ENCODE measurements at places on chromosomes 2 and 18.

DNA sequence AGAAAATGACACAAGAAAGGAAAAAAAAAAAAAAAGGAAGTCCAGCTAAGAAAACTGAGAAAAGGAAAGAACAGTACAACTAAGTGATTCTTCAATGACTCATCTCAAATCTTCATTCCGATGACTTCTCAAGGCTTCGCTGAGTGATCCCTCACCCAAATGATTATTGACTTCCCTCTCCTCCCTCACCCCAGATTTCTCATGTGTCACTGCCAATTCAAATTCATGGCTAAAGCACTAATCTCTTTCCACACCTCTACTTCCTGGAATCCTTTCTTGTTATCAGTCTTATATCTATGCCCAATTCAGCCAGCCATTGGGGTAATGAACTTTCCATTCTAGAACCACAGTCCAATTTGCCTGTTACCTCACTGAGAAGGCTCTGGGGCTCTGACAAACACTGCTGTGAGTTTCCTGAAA lies 7.2 kb upstream of the ABCB11 start:
- no peak for DNase-seq

- DNase-seq: no peak
These were observed 70.2 kb downstream of the PRKRA start for GRCh38 chr2:178380763-178381162.

- no peak for DNase-seq
These were observed 583.4 kb downstream of the NRXN1 start for GRCh38 chr2:50448556-50448955.

- DNase-seq: no peak
These were observed 5.5 kb upstream of the NEMP2 start for GRCh38 chr2:190540048-190540447.

DNA sequence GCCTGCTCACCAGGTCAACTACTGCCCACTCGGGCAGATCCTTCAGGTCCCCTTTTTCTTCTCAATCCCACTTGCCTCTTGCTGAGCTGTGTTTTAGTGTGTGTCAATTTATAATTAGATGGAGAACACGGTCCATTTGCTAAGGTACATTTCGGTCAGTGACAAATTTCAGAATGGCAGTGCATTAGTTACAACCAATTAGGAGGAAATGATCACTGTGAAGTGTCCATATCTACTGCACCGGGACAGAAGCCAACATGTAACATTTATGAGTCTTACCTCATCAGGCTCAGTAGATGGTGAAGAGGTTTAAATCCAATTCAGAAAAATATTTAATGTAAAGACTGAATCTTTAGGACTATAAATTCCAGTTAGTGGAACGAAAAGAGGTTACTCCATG lies 47.7 kb downstream of the CMPK2 start:
- no peak for DNase-seq

DNA sequence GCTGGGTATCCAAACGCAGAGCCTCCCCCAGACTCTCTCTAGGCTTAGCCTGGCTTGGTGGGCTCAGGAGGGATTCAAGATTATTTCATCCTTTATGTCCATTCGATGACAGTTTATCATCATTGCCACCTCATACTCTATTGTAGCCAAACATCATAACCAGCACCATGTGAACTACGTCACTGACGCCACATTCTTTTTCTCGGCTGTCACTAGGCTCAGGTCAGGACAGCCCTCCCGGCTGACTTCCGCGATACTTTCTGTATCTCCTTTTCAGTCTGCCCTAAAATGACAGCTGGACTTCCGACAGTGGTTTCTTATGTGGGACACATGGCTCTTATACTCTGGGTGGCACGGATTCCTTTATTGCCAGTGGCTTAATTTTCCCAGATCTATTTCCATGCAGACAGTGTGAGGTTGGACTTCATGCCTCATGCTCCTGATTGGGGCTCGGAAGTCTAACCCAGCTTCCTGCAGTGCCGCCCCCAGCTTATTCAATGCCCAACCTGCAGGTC lies 39.8 kb upstream of the SMIM21 start:
- no peak for DNase-seq

- DNase-seq: no peak
These were observed 1657.0 kb downstream of the LRP1B start for GRCh38 chr2:140473851-140474250.

DNA sequence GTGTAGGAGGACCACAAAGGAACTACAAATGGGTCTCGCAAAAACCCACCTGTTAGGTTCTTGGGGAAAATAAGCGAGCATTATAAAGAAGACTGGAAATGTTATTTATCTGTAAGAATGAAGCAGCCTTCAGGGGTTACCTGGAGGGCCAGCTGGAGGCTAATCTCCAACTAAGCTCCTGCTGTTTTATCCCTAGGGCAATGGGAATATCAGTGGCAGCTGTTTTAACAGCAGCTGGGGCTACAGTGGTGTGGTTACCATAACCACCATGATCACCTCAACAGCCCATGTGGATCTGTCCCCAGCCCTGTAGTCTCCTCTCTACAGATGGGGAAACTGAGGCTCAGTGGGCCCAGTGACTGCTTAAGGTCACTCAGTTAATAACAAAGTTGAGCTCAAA lies 108.1 kb downstream of the FTCDNL1 start:
- DNase-seq: no peak

GRCh38 chr2:172231508-172231907 lies 128.8 kb upstream of the DLX2 start:
- DNase-seq: no peak

DNA sequence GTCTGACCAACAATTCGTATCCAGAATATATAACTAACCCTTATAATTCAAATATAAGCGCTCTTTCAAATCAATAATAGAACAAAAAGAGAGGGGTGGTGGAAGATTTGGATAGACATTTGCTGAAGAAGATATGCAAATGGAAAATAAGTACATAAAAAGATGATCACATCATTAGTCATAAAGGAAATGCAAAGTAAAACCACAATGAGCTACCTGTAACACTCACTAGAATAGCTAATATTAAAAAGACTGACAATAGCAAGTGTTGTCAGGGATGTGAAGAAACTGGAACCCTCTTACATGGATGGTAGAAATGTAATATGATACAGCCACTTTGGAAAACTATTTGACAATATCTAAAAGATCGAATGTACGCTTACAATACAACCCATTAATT lies 84.9 kb upstream of the MRPS9 start:
- DNase-seq: no peak

DNA sequence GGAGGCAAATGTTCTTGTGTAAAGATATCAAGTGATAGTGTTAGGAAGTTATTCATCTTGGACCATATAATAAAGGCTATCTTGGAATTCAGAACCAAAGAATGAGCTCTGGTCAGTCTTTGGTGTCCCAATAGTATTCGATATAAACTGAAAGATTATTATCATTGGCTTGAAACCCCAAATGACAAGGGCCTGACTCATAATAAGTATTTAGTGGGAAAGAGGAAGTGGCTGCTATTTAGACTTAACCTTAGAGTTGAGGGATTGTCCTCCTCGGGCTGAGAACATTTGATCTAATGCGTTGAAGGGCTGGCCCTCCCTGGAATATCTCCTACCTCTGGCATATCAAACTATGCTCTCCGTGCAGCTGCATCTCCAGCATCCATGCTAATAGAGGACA lies 67.5 kb downstream of the CDH20 start:
- no peak for DNase-seq

DNA sequence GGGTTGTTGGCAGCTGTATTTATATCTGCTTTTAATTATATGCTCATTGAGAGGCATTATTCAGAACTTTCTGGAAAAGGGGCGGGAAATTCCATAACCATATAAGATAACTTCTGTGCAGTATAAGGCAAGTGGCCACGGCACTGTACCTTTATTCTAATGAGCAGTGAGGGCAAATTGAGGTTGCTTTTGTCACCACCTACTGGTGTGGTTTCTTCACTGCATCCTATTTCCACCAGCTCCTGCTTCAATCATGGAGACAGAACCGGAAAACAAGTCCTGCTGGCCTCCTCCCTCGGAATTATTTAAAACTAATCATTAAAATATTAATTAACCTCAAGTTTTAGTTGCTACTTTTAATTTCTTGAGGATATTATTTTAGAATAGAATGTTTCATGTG lies 759.4 kb downstream of the CBLN2 start:
- DNase-seq: no peak

DNA sequence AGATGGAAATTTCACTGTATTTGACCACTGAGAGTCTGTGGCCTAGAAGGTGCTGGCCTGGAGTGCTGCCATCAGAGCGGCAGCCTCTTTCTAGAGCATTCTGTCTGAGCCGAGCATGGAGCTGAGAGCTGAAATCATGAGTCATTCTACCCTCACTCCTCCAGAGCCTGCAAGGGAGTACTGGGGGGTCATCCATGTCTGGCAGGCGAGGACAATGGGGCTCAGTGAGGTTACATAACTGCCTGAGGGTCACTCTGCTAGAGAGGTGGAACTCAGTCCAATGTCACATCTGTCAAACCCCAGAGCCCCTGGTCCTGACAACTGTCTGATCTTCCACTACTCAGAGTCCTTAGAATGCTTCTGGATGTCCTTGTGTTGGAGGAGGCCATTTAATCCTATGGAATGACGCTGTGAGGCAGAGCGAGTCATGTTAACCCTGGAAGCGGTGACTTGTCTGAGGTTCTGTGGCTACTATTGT lies 65.3 kb downstream of the HAUS1 start:
- no peak for DNase-seq

DNA sequence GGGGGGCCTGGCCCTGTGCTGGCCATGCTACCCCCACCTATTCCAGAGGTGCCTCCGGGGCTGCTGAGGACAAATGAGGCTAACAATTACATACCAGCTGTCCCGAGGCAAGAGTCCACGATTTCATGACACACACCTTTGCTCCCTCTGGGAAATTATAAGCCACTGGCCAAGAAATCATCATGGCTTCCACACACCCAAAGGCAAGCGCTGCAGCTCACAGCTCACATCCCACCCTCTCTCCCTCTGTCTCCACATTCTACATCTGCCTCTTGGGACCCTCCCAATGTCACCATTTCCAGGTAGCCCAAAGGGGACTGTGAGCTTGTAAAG lies 134.4 kb downstream of the HDAC4 start:
- DNase-seq: no peak

GRCh38 chr2:3911882-3912455 lies 208.6 kb downstream of the DCDC2C start:
- DNase-seq: no peak

- DNase-seq: no peak
These were observed 48.6 kb upstream of the RPL31 start for GRCh38 chr2:100953406-100954043.

DNA sequence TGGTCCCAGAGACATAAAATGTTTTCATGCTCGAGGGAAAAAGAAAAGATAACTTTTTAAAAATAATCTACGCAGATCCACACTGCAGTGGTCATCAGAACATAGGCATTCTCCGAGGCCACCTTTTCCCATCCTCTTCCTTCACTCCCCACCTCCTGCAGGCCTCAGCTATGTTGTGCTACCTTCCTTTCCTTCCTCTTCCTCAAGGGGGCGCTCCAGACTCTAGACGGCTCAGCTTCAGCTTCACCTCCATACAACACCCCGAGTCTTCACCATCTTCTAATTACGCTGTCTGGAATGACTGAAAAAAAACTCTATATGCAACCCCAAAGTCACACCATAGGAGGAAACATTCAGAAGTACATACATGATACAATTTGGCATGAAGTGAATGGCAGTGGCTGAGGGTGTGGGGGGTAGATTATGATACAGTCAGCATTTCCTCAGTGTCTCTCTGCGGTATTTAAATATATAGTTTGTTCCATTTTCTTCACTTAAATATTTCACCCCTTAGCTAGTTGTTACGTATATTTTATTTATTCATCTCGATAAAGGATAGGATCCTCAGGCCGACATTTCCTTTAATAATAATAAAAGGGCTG lies 583.6 kb downstream of the IRS1 start:
- no peak for DNase-seq

DNA sequence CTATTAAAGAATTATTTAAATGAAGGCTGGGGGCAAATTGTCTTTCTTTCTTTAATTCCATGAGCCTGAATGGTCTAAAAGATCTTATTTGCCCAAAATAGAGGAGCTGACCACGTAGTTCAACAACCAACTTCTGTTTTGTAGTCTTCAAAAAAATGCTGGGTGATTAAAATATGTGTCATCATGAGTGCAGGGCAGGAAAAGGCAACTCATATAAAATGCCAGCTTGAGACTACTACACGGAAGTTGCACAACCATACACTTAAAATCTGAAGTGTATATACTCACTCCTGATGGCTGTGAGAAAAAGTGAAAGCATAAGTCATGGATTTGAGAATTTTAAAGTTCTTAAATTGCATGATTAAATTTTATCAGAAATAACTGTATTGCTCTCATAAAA lies 210.9 kb downstream of the DYM start:
- no peak for DNase-seq

- DNase-seq: no peak
These were observed 50.2 kb upstream of the CTAGE1 start for GRCh38 chr18:22467760-22468553.

GRCh38 chr18:26928670-26929313 lies 63.3 kb upstream of the AQP4 start:
- no peak for DNase-seq

DNA sequence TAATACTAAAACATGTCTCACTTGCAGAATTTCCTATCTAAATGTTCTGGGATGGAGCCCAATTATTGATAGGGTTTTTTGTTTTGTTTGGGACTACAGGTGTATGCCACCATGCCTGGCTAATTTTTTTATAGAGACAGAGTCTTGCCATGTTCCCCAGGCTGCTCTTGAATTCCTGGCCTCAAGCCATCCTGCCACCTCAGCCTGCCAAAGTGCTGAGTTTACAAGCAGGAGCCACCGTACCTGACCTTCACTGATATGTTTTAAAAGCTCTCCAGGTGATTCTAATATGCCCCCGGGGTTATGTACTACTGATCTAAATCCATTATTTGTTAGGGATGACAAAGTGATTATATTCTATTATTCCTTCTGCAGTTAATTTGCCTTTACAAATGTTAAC lies 2.2 kb downstream of the ELAC1 start:
- no peak for DNase-seq

GRCh38 chr2:181420259-181421130 lies 36.7 kb upstream of the ITGA4 start:
- DNase-seq: no peak

DNA sequence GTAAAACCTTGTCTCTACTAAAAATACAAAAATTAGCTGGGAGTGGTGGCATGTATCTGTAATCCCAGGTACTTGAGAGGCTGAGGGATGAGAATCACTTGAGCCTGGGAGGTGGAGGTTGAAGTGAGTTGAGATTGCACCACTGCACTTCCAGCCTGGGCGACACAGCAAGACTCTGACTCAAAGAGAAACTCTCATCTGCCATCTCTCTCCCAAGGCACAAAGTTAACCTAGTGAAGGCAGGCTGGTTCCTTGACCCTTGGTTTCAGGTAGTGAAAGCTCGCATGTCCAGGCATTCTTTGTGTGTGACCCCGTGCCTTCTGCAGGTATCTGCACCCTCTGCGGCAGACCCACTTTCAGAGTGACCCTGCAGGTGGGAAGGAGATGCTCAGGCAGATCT lies 100.0 kb downstream of the WDSUB1 start:
- no peak for DNase-seq

DNA sequence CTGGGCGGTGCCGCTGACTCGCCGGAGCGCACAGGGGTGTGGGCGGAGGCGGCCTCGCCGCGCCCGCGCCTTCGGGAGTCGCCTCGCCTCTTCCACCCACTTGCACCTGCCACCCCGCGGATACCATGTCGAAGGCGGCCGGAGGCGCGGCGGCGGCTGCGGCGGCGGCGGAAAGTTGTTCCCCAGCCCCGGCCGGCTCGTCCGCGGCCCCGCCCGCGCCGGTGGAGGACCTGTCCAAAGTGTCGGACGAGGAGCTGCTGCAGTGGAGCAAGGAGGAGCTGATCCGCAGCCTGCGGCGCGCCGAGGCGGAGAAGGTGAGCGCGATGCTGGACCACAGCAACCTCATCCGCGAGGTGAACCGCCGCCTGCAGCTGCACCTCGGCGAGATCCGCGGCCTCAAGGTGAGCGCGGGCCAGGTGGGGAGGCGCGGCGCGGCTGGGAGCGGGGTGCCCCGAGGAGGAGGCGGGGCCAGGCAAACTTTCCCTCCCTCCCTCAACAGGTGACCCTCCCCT lies 766 bp downstream of the CCDC85A start:
- no peak for DNase-seq

Data from lower leg skin (tissue), 4 donors.